Epithelial cell of esophagus (primary cell): ENCODE measurements at places on chromosomes 4 and X.
A peak's percentile ranks its signal among the peaks of the same experiment; 100 is the strongest.

- no peak for DNase-seq
Observed at GRCh38 chr4:136865526-136865925, 666.8 kb downstream of the PCDH18 start.

DNA sequence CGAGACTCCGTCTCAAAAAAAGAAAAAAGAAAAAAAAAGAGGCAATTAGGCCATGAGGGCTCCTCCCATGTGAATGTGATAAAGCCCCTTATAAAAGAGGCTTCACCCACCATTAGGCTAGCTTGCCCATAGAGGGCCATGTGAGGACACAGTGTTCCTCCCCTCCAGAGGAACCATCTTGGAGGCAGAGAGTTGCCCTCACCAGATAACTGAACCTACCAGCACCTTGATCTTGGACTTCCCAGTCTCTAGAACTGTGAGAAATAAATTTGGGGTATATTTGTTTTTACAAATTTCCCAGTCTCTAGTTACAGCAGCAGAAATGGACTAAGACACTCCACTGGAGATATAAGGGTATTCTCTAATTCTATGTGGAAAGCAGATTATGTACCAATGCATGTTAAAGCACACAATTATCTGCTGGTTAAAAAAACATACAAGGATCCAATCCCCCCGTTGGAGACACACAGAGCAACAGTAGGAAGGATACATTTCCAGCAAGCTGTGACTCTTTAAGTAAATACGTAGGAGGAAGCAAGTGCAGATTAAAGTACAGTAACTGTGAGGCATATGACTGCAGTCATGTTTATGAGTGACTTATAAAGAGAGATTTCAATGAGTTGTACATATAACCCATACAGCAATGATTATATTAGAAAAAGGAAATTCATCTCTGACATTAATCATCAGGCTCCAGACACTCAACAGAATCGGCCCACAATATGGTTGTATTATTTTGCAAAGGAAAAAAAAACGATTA, 21.4 kb downstream of the SH3RF1 start:
- DNase-seq: peak; percentile 65

- DNase-seq: no peak
Observed at GRCh38 chr4:6509587-6509986, 37.2 kb upstream of the PPP2R2C start.

DNA sequence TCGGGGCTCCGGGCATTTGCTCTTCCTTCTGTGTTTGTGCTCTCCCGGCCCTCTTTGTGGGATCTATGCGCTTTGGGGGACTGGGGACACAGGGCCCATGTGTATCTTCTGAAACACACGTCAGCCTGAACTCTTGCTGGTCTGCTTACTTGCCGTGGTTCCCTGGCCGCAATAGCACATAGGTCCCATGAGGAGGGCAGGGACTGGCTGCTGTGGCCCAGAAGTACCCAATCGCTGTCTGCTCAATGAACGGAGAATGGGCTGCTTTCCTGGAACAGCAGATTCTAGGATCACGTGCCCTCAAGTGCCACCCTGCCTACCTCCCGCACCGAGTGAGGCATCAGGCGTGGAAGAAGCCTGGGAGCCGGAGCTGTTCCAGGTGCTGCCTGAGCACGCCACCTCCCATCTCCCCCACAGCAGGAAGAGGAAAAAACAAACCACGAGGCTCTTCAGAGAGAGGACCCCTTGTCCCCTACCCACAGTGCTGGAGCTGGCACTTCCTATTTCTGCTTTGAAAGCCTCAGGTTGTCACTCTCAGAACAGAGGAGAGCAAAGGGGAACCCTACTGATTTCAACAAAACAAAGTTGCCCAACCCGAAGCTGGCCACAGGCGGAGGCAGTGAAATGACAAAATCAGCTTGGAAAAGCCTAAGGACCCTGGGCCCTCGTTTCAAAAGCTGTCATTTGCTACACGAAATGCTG, 3.8 kb downstream of the G6PD start:
- DNase-seq: no peak

- DNase-seq: no peak
Observed at GRCh38 chr4:124230268-124230667, 482.3 kb downstream of the ANKRD50 start.

- peak; percentile 11 for DNase-seq
Observed at GRCh38 chrX:120365320-120365719, 3.4 kb downstream of the ATP1B4 start.

DNA sequence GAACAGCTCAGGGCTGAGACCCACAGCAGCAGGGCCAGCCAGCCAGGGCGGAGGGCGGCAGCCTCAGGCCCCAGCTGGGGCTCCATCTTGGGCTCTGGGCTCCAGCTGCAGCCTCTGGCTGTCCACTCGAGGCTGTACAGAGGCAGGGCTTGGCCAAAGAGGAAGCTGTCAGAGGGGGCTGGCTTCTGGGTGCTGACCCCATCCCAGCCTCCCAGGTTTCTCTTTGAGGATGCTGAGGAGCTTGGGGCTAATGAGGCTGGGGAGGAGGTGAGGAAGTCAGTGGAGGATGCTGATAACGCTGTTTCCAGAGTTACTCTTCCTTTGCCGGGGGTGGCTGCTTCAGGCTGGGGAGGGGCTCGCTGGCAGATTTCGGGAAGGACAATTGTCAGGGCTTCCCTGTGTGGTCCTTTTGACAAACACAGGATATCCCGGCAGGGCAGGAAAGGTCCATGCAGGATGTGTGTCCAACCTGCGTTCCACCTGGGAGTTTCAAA, at the start of gene DIPK2B:
DIPK2B (minus strand) TSS at position 136 of the 494 bp plus-strand sequence; CDS start at position 86, 50 bp downstream.
- DNase-seq: no peak
